IPS-NIHi11 (cell line): ENCODE measurements at places on chromosomes 13 and 19.

GRCh38 chr19:15633082-15633835 lies 7.4 kb upstream of the CYP4F3 start:
- DNase-seq, result no peak

GRCh38 chr19:13526552-13526951 lies 20.3 kb upstream of the CACNA1A start:
- DNase-seq, result peak; percentile 70

GRCh38 chr19:19997656-19998268 lies 41.5 kb downstream of the ZNF682 start:
- DNase-seq, result peak; percentile 76

DNA sequence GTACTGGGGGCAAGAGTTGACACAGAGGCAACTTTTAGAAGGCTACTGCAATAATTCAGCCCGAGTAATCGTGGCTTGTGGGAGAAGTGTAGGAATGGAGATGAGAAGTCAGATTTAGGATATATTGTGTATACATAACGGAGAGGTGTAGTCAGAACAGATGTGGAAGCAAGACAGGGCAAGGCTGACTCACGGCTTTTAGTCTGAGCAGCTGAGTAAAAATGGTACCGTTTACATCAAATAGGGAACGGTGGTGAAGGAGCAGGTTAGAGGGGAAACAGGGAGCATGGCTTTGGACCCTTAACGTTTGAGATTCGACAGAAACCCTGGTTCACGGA lies 796 bp upstream of the LSM14A start:
- DNase-seq, result no peak

GRCh38 chr13:26485786-26486185 lies 71.7 kb upstream of the WASF3 start:
- no peak for DNase-seq

DNA sequence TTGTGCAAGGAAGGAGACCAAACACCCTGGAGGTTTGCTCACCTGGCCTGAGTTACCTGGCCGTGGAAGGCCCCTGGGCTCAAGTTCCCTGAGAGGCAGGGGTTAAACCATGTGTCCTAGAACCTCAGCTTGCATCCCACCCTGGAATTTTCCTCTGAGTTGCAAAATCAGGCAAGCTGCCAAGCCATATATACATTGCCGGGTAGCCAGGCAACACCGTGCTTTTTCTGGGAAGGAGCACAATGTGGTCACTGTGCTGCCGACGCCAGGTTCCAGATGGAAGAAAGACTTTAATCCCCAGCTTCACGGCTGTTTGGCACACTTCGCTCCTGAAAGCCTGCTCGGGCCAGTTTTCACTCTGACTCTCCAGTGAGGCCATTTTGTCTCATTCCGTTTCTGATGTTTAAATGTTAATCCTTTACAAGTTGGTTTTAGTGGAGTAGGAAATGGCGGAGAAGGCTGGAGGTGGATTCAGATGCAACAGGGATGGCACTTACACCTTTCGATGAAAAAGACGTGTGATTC lies 60.1 kb upstream of the PEG3 start:
- DNase-seq, result no peak
